ENCODE measurements at places on chromosomes 1 and 21. TPM values are rescaled to one million over a fixed set of nuclear protein-coding genes. Genes with fewer than 3 reads are reported as not detected.

The AGL gene
- 6.9 TPM for polyA plus RNA-seq

The PTPRF gene
- polyA plus RNA-seq: 0.19 TPM

DNA sequence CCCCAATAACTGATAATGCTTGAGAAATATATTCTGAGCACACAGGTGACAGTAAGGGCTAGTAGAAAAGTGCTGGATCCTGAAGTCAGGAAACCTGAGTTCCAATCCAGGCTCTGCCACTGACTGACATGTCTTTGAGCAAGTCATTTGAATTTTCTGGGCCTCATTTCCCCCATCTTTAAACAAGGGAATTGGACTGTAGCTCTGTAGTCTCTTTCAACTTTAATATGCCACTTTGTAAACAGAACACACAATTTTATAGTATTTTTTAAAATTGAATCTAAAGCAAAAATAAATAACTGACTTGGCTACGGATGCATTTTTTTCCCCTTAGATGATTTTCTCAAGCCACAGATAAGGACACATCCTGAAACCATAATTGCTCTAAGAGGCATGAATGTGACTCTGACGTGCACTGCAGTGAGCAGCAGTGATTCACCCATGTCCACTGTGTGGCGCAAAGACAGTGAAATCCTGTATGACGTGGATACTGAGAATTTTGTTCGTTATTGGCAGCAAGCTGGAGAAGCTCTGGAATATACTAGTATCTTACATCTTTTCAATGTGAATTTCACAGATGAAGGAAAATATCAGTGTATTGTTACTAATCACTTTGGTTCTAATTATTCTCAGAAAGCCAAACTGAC, 37.0 kb downstream of the LRIG2 start:
- H3K27me3 ChIP-seq: no peaks in the 10 kb centered on the region
- H3K36me3 ChIP-seq: peaks cover 24% of the 10 kb centered on the region
- no peak overlapping the region for H3K27ac ChIP-seq
- no peak overlapping the region for H3K4me3 ChIP-seq

GRCh38 chr21:21973806-21974205, 975.6 kb downstream of the NCAM2 start:
- H3K4me1 ChIP-seq: no peaks in the 10 kb centered on the region
- DNase-seq: no peak
- H3K27ac ChIP-seq: no peak overlapping the region
- H3K4me3 ChIP-seq: no peak overlapping the region
- no peaks in the 10 kb centered on the region for H3K36me3 ChIP-seq

- H3K27ac ChIP-seq: no peak overlapping the region
- H3K4me1 ChIP-seq: no peaks in the 10 kb centered on the region
- H3K4me3 ChIP-seq: no peak overlapping the region
Measured at GRCh38 chr1:41430069-41430468, 54.4 kb downstream of the EDN2 start.

The HES2 gene
- polyA plus RNA-seq: not detected

DNA sequence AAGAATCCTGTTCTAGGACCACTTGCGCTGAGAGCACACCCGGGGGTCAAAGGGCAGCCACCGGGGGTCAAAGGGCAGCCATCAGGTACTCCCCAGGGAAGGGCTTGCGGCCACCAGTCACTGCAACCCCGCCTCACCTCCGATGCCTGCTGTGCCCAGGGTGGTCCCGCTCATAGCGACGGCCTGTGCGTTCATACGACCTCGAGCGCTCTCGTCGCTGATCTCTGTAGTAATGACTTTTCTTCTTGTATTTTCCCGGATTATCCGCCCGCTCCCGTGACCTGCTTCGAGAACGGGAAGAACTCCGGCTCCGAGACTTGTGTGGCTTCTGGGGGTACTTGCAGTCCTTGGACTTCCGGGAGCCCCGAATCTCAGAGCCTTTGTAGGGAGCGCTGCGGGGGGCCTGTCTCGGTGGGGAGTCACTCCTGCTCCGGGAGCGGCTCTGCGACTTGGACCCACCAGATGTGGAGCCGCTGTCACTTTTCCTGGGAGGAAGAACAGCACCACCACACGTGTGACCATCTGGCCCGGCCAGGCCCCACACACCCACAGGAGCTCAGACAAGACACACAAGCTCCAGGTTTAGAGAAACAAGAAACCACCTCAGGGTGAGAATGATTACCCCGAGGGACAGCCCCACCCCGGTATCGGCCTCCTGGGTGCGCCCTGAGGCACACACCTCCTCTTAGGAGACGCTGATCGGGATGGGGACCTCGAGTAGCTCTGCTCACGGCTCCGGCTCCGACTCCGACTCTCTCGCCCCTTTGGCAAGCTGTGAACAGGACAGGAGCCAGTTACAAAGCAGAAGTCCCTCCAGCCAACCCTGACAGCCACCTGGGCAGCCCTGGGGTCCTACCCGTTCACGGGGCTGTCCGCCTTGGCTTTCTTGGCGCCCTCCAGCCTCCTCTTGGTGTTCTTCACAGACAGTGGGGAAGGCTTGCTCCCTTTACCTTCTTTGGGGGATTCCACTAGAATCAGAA, 11.7 kb downstream of the CCNL2 start:
- H3K4me3 ChIP-seq: no peak overlapping the region
- H3K27me3 ChIP-seq: no peaks in the 10 kb centered on the region
- no peak overlapping the region for H3K27ac ChIP-seq
- H3K36me3 ChIP-seq: peaks cover 18% of the 10 kb centered on the region
- H3K4me1 ChIP-seq: peaks cover 9% of the 10 kb centered on the region

DNA sequence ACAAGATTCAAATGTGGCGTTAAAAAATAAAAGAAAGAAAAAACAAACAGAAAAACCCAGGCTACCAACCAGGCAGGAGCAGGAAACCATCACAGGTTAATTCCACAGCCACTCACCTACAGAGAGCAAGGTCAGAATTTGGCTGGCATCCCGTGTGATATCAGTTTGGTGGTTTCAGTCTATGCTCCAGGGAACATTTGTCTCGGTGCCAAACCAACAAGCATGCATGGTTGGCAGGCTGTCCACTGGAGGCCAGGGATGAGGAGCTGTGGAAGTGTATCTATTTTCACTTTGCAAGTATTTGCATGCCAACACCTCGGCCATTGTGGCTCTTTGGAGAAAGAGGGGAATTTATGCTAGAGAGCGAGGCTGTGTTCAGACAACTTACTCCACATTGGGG, 53.1 kb upstream of the PROX1 start:
- no peaks in the 10 kb centered on the region for H3K4me1 ChIP-seq
- H3K4me3 ChIP-seq: no peak overlapping the region
- H3K27me3 ChIP-seq: no peaks in the 10 kb centered on the region

DNA sequence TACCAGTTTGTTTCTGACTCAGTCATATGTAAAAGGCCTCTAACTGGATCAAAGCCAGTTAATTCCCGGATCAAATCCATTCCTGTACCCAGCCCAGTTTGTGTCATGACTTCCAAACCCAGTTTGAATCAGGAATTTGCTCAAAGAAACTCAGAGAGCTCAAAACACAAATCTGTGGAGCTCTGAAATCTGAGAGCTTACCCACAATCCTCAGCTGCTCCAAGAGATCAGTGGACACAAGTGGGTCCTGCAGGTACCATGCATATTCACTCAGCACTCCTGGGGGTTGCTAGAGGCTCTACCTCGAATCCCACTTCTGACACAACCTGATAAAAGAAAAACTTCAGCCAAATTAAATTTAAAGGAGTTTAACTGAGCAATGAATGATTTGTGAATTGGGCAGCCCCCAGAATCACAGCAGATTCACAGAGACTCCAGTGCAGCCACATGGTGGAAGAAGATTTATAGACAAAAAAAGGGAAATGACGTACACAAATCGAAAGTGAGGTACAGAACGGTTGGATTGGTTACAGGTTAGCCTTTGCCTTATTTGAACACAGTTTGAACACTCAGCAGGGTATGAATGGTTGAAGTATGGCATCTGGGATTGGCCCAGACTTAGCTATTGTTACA, 11.9 kb upstream of the MRPL55 start:
- H3K36me3 ChIP-seq: no peaks in the 10 kb centered on the region
- no peak overlapping the region for H3K4me3 ChIP-seq
- peak; percentile 50 for DNase-seq

DNA sequence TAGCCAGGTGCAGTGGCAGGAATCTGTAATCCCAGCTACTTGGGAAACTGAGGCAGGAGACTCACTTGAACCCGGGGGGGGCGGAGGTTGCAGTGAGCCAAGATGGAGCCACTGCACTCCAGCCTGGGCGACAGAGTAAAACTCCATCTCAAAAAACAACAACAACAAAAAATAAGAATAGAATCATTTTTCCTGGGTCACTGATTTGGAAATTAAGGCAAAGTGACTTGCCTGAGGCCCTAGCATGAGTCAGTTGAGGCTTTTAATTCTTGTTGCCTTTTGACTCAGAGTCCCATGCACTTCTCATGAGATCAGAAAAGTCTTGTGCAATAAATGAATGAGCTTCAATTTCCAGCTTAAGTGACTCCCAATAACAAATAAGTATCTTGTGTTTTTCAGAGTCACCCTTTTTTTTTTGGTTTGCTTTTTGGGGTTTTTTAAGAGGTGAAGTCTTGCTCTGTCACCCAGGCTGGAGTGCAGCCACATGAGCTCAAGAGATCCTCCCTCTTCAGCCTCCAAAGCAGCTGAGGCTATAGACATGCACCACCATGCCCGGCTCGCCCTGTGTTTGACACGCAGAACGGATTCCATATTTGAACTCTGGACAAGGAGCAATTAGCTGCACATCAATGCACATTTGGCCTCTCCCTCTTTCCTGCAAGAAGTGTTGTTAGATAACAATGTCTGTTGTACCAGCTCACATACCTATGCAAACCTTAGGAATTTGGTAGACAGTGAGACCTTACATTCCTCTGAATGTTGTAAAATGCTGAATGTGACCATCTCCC, 3.4 kb upstream of the PLEKHM2 start:
- H3K27me3 ChIP-seq: no peaks in the 10 kb centered on the region
- peak overlapping the region; percentile 97 for H3K27ac ChIP-seq
- no peaks in the 10 kb centered on the region for H3K36me3 ChIP-seq
- no peak for DNase-seq
